T-cell (primary cell): ENCODE measurements at places on chromosomes 3 and 15. TPM values are rescaled to one million over a fixed set of nuclear protein-coding genes. Genes with fewer than 3 reads are reported as not detected.
A peak's percentile ranks its signal among the peaks of the same experiment; 100 is the strongest.

DNA sequence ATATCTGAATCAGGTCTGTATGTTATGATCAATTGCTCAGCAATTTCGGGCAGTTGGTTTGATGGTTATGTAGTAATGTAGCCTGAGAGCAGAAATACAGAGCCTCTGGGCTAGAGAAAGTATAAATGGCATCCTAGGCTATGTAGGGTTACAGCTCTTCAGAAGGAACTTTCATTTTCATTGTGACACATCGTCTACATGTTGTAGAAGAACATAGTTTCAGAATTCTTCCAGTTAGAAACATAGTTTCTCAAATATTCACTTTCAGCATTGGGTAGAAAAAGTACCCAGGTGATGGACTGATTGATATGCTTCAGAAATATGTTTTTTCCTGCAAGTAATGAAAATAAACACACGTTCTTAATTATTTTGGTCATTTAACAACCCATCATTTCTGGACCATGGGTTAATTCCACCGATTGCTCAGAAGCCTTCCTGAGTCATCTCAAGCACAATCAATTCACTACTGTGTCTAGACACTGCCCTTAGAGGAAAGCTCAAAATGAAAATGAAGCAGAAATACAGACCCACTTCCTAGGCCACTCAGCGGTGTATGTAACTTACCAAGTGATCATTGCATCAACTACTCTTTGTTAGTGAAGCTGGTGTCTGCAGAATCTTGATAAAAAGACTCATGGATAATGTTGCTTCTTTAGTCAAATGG lies 88.8 kb upstream of the TSEN2 start:
- no peaks in the 10 kb centered on the region for H3K36me3 ChIP-seq
- DNase-seq: no peak
- peak overlapping the region; percentile 9 for H3K4me3 ChIP-seq
- H3K4me1 ChIP-seq: no peaks in the 10 kb centered on the region
- H3K27ac ChIP-seq: no peak overlapping the region
- H3K27me3 ChIP-seq: no peaks in the 10 kb centered on the region

DNA sequence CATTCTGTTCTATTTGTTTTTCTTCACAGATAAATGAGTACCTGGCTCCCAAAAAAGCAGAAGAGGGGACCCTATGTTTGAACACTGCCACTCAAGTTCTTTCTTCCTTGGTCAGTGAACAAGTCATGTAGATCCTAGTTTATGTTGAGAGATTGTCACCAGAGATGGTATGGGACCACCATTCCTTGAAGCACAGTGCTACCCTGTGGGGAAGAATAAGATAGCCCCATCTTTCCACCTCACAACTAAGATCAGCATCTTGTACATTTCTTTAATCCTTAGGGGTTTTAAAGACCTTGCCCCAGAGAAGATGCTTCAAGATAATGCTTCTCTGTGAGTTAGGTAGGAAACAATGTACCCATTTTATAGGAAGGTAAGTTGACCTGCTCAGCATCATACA lies 233.5 kb upstream of the WNT5A start:
- no peak overlapping the region for H3K4me3 ChIP-seq
- no peaks in the 10 kb centered on the region for H3K27me3 ChIP-seq
- DNase-seq: no peak
- H3K4me1 ChIP-seq: no peaks in the 10 kb centered on the region
- no peaks in the 10 kb centered on the region for H3K36me3 ChIP-seq

DNA sequence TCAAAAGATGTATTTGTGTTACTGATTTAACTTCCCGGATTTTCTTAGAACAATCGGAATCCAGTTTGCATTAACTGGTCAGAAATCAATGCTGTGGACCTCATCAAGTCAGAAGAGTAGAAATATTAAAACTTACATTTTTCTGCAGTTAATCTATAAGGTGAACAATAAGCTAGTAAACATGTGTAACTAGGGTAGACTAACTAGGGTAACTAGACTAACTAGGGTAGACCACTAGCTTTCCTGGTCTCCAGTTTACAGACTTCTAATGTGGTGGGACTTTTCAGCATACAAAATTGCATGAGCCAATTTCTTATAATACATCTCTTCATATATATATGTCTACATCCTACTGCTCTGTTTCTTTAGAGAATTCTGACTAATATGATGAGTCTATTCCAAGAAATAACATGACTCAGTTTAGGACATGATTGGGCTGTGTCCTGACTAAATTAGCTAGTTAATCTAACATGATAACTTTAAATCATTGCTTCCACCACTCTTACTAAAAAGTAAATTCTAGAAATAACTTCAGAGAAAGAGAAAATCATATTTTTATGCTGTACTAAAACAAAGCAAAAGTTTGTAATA lies 5.3 kb downstream of the PLSCR2 start:
- H3K4me3 ChIP-seq: no peak overlapping the region
- H3K27me3 ChIP-seq: no peaks in the 10 kb centered on the region
- peaks cover 3% of the 10 kb centered on the region for H3K4me1 ChIP-seq

DNA sequence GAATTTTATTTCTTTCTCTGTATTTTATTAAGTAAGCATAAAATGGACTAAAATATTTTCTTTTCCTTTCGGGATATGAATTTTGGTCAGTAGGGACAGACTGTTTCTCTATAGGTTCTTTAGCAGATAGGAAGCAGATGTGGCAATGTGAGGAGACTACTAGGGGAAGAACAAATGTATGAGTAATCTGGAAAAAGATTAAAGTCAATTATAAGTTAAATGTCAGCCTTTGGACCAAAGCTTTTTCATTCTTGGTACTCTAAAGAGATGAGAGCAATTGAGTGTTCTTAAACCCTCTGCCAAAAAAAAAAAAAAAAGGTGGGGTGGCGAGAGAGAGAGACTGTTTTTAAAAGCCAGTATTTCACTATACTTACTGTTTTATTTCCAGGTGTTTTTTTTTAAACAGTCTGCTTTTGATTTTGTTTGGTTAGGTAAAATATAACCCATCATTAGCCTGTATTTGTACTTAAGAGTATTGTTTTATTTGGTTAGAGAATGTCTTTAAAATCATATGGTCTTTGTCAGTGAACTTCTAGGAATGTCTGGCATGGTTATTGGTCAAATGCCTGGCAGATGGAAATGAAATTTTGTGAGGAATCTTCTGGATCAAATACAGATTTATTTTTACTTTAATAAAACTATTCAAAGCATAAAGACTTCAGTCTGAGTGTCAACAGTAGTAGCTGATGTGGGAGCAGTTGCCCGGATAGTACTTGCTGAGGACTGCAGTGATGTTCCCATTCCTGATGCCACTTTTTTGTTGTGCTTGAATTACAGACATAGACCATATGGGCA lies 63.8 kb downstream of the LRRC49 start:
- no peaks in the 10 kb centered on the region for H3K4me1 ChIP-seq
- no peaks in the 10 kb centered on the region for H3K27me3 ChIP-seq
- no peak overlapping the region for H3K4me3 ChIP-seq
- H3K36me3 ChIP-seq: no peaks in the 10 kb centered on the region

DNA sequence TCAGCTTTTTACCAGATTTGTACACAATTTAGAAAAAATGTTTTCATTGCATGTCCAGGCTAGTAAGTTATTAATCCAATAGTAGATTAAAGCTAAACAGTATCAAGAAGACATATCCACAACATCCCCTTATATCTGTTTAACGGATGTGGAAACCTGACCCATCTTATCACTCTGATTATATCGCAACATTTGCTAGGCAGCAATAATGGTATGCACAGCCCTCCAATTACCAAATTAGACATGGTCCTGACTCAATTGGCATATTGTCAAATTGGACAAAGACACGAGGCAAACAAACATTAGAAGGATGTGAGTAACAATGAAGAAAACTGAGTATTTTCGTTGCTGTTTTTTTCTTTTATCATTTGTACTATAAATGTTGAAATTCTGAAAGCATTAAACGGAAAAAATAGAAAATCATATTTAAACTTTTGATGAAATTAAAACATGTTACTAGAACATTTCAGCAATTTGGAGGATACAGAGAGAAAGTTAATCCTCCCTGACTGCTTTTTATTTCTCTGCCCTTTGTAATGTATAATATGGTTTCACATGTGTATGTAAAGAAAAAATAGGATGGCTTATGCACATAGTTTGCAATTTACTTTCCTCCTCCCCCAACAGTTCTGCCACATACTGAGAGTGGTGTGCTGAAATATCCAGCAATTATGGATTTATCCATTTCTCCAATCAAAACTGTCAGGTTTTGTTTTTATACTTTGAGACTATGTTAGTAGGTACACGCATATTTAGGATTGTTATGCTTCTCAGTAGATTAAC lies 633.7 kb downstream of the ZIC1 start:
- no peak overlapping the region for H3K27ac ChIP-seq
- H3K4me1 ChIP-seq: no peaks in the 10 kb centered on the region
- no peaks in the 10 kb centered on the region for H3K36me3 ChIP-seq
- H3K4me3 ChIP-seq: no peak overlapping the region

DAZL gene
- not detected for total RNA-seq
